Nasal cavity respiratory epithelium epithelial cell of viscerocranial mucosa (primary cell): ENCODE measurements at places on chromosomes 13 and 19. TPM values are rescaled to one million over a fixed set of nuclear protein-coding genes. Genes with fewer than 3 reads are reported as not detected.

KCNC3 gene
- under 0.01 and 0.36 TPM in 2 replicates for total RNA-seq

CLEC4G gene
- not detected in 2 replicates for total RNA-seq

NOTCH3 gene
- 66.0 and 251 TPM in 2 replicates for total RNA-seq

NLRP4 gene
- total RNA-seq: not detected in 2 replicates

PCSK4 gene
- total RNA-seq: 0.68 and 1.2 TPM in 2 replicates

ZNF787 gene
- total RNA-seq: 42.1 and 57.4 TPM in 2 replicates

FCAR gene
- total RNA-seq: not detected in 2 replicates

ZNF66 gene
- total RNA-seq: 1.7 and 3.3 TPM in 2 replicates

SHISA7 gene
- total RNA-seq: not detected in 2 replicates

BICRA gene
- 1.4 and 7.1 TPM in 2 replicates for total RNA-seq

ARL11 gene
- under 0.01 TPM in 1 of 2 replicates, not detected in the other for total RNA-seq

PPP1R37 gene
- total RNA-seq: 16.1 and 35.8 TPM in 2 replicates

COL5A3 gene
- total RNA-seq: under 0.01 and 0.64 TPM in 2 replicates

TNFRSF19 gene
- 0.50 and 3.1 TPM in 2 replicates for total RNA-seq

ATP1A3 gene
- under 0.01 and 0.14 TPM in 2 replicates for total RNA-seq

EHD2 gene
- 59.5 and 192 TPM in 2 replicates for total RNA-seq

TEX29 gene
- not detected in 2 replicates for total RNA-seq

NFIC gene
- 13.3 and 75.2 TPM in 2 replicates for total RNA-seq

FAM98C gene
- total RNA-seq: 8.0 and 14.0 TPM in 2 replicates

CEACAM6 gene
- total RNA-seq: 9.6 and 23.3 TPM in 2 replicates

CCDC70 gene
- not detected in 2 replicates for total RNA-seq

IQCN gene
- total RNA-seq: 0.36 TPM in 1 of 2 replicates, not detected in the other

DLEU7 gene
- not detected in 2 replicates for total RNA-seq

PTGIR gene
- not detected in 2 replicates for total RNA-seq

ZFP82 gene
- total RNA-seq: 3.8 and 7.8 TPM in 2 replicates

KLK14 gene
- under 0.01 and 0.21 TPM in 2 replicates for total RNA-seq

GSX1 gene
- total RNA-seq: not detected in 2 replicates

SUGP2 gene
- 19.8 and 38.9 TPM in 2 replicates for total RNA-seq

PODNL1 gene
- under 0.01 and 2.5 TPM in 2 replicates for total RNA-seq

HIPK4 gene
- total RNA-seq: under 0.01 and 0.07 TPM in 2 replicates

ZNF223 gene
- 4.8 and 5.5 TPM in 2 replicates for total RNA-seq

C19orf81 gene
- total RNA-seq: 0.68 TPM in 1 of 2 replicates, not detected in the other

CNMD gene
- total RNA-seq: not detected in 2 replicates

MCF2L gene
- under 0.01 and 0.50 TPM in 2 replicates for total RNA-seq

ZNF829 gene
- total RNA-seq: 3.8 and 4.1 TPM in 2 replicates

TMC4 gene
- total RNA-seq: 26.7 and 71.6 TPM in 2 replicates

TUBGCP3 gene
- total RNA-seq: 21.5 and 25.3 TPM in 2 replicates

MBD3L3 gene
- not detected in 2 replicates for total RNA-seq

ZNF626 gene
- total RNA-seq: 17.1 and 21.4 TPM in 2 replicates

IZUMO4 gene
- 1.9 and 2.4 TPM in 2 replicates for total RNA-seq

LPAR2 gene
- 4.8 and 11.0 TPM in 2 replicates for total RNA-seq

GRIN2D gene
- total RNA-seq: under 0.01 and 0.07 TPM in 2 replicates

DACH1 gene
- total RNA-seq: not detected in 2 replicates

KIR2DL4 gene
- total RNA-seq: not detected in 2 replicates

TDRD12 gene
- under 0.01 and 1.00 TPM in 2 replicates for total RNA-seq

KEAP1 gene
- total RNA-seq: 51.6 and 61.2 TPM in 2 replicates

CDX2 gene
- total RNA-seq: not detected in 2 replicates

CBLC gene
- 59.5 and 120 TPM in 2 replicates for total RNA-seq

CRX gene
- total RNA-seq: not detected in 2 replicates

ZBTB32 gene
- not detected in 2 replicates for total RNA-seq

CYP2A7 gene
- not detected in 2 replicates for total RNA-seq

SLC5A5 gene
- under 0.01 and 0.28 TPM in 2 replicates for total RNA-seq

ADGRE3 gene
- total RNA-seq: not detected in 2 replicates

MISP3 gene
- total RNA-seq: 0.34 and 1.00 TPM in 2 replicates

HSPB6 gene
- under 0.01 and 0.28 TPM in 2 replicates for total RNA-seq

PIH1D1 gene
- 69.4 and 70.3 TPM in 2 replicates for total RNA-seq

USE1 gene
- 9.6 and 12.5 TPM in 2 replicates for total RNA-seq

ZNF582 gene
- total RNA-seq: 2.4 and 3.8 TPM in 2 replicates
